Aorta (tissue), 5 donors: ENCODE measurements at places on chromosomes 16 and 17. TPM values are rescaled to one million over a fixed set of nuclear protein-coding genes. Genes with fewer than 3 reads are reported as not detected.

DNA sequence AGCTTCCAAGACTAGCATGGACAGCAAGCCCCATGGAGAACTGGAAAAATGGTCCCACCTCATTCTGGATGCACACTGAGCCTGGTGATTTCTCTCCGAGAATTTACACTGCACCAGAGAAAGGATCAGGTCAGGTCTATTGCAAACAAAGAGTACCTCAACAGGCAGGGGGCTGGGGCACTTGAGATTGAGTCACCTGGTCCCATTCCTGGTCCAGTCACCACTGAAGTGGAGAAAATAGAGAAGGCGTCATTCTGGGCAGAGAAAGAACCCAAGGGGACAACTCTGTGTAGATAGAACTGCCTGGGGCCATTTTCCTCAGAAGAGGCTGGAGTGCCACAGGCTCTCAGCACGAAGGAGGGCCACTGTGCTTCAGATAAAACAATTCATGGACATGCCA lies 38.4 kb downstream of the CENPV start:
- H3K4me1 ChIP-seq: no peaks in the 10 kb centered on the region
- H3K36me3 ChIP-seq: no peaks in the 10 kb centered on the region
- no peak overlapping the region for H3K4me3 ChIP-seq
- no peak overlapping the region for H3K27ac ChIP-seq
- DNase-seq: no peak

- no peaks in the 10 kb centered on the region for H3K27me3 ChIP-seq
- no peaks in the 10 kb centered on the region for H3K36me3 ChIP-seq
- no peak overlapping the region for H3K4me3 ChIP-seq
- DNase-seq: no peak
- no peak overlapping the region for H3K27ac ChIP-seq
These were observed 36.0 kb upstream of the PVALEF start for GRCh38 chr17:81129289-81129688.

- no peaks in the 10 kb centered on the region for H3K4me1 ChIP-seq
- H3K36me3 ChIP-seq: no peaks in the 10 kb centered on the region
- H3K27ac ChIP-seq: no peak within 1 kb of the TSS
- no peak within 1 kb of the TSS for H3K4me3 ChIP-seq
- no peaks in the 10 kb centered on the region for H3K27me3 ChIP-seq
These were observed at the start of gene TNFRSF17 for GRCh38 chr16:11964761-11965551. Gene TNFRSF17 (plus strand): TSS chr16:11965210. CDS start chr16:11965325, 115 bp downstream.

GRCh38 chr17:19270704-19271611 lies 33.8 kb downstream of the EPN2 start:
- no peak overlapping the region for H3K4me3 ChIP-seq
- DNase-seq: no peak
- H3K36me3 ChIP-seq: no peaks in the 10 kb centered on the region
- H3K27ac ChIP-seq: no peak overlapping the region
- peaks cover 2% of the 10 kb centered on the region for H3K4me1 ChIP-seq

DNA sequence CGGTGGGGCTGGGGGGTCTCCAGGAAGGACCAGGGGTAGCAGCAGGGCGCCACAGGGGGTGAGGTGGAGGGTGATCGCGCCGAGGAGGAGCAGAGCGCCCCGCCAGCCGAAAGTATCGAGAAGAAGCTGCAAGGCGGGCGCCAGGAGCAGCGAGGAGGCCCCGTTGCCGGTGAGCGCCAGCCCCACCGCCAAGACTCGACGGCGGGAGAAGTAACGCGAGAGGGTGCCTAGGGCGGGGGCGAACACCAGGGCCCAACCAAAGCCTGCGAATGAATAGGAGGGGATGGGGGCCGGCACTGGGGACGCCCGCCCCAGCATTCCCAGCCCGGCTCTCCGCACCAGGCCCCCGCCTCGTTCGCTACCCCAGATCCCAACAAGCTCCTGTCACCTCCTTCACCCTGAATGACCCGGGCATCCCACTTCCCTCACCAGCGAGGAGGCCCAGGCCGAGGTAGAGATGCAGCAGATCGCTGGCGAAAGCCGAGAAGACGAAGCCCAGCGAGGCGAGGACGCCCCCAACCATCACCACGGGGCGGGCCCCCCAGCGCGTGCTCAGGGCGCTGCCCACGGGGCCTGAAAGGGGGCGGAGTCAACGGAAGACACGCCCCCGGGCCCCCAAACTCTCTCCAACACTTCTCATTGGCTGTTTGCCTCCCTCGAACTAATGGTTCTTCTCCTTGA lies 1.3 kb downstream of the SLC16A11 start:
- H3K4me3 ChIP-seq: no peak overlapping the region
- DNase-seq: no peak
- no peaks in the 10 kb centered on the region for H3K36me3 ChIP-seq
- H3K27ac ChIP-seq: no peak overlapping the region
- no peaks in the 10 kb centered on the region for H3K4me1 ChIP-seq

Gene MIS12
- total RNA-seq: 16.1 TPM

Gene CCL14
- total RNA-seq: 136 TPM
